ENCODE measurements at places on chromosomes 3 and 15. TPM values are rescaled to one million over a fixed set of nuclear protein-coding genes. Genes with fewer than 3 reads are reported as not detected.

DNA sequence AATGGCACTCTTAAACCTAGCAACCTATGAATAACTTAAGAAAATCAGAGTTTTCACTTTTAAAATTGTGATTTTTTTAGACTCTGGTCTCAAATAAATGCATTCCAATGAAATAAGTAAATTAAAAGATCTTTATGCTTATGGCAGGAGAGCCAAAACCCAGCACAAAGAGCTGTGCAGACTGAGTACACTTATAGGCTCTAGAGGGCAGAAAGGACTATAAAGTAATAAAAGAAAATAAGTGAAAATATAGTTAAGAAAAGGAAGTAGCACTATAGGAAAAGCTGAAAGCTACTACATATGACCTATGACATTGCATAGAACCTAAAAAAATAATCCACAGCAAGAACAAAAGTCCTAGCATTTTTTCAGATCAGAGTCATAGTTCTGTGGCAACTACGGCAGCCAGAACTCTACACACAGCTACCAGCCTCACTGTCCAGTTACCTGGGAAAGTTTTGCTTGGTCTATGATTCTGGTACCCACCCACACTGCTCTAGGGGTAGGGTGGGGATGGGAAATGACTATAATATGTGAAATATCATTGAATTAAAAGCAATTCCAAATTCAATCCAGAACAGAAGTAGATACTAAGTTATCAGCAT lies 30.5 kb downstream of the CLASP2 start:
- peak; percentile 53 for DNase-seq

GRCh38 chr3:146404436-146404835 lies 64.9 kb downstream of the PLSCR2 start:
- no peak for DNase-seq

SLC28A1 gene
- not detected for polyA plus RNA-seq

DNA sequence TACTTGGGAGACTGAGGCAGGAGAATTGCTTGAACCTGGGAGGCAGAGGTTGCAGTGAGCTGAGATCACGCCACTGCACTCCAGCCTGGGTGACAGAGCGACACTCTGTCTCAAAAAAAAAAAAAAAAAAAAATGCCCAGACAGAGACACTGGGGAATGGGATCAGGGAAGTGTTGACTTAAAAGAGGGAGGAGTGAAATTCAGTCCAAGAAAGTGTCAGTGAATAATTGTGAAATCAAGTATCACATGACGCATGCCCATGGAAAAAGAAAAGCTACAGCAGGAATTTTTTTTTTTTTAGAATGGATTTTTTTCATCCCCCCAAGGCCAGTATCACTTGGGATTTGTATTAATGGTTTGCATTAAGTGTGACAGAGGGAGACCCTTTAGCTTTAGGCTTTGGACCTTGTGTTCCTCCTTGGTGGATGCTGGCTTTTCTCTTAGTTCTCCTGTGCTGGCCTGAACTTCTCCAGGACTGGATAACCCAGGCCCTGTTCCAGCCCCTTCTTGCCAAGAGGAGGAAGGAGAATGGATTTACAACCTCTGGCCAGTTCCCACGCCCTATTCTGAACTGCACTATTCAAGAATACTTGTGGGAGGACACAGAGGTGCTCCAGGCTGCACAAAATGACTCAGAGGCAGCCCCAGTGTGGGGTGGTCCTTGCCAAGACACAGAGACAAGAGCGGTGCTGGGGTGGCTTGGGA lies 36.7 kb upstream of the ZNF774 start:
- DNase-seq, result peak; percentile 48

DNA sequence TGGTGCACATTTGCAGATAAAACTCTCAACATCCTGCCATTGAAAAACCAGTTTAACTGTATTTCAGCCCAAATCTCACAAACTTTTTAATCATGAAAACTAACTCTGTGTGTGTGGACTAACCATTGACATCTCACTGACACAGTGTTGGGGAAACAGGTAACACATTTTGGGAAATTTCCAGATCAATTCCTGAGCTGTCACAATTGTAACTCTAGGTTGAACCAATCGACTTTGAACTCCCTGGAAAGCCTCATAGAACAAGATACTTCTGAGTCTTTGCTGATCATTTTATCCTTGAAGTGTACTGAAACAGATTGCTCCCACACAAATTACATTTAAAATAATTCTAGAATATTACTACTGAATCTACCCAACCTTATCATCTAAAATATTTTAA lies 667.9 kb upstream of the NR2F2 start:
- DNase-seq, result no peak

LDHAL6B gene
- polyA plus RNA-seq, result not detected

GOLGB1 gene
- polyA plus RNA-seq, result 7.4 TPM

DNA sequence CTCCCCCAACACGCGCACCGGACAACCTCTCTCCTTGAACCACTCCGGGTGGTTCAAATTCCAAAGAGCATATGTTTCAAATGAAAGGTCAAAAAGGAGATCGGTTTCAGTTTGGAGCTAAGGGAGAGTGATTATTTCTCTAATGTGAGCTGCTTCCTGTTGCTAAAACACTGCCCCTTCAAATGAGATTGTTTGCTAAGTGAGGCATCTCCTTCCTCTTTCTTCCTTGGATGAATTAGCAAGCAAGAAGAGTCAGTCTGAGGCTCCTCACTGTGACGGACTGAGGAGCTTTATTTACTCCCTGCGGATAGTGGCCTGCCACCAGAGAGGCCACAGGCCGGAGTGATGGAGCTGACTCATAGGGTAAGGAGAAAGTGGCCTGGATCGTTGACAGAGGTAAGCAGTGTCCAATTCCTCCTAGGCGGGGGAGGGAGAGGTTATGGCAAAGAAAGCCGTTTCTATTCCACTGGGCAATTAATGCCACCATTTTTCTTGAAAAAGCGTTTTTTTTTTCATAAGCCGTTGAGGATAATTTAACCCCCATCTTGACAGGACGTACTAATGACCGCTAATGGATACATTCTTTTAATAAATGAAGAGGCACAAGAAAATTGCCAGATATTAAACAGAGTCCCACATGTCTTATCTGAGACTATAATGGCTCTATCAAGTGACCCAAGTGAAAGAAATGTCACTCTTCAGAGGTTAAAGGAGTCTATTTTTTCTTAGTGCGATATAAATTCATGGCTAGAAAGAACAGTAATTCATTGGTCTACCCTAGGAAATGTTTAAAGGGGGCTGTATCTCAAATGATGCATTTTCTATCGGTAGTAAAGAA lies 167.0 kb upstream of the ANKRD28 start:
- no peak for DNase-seq

DNA sequence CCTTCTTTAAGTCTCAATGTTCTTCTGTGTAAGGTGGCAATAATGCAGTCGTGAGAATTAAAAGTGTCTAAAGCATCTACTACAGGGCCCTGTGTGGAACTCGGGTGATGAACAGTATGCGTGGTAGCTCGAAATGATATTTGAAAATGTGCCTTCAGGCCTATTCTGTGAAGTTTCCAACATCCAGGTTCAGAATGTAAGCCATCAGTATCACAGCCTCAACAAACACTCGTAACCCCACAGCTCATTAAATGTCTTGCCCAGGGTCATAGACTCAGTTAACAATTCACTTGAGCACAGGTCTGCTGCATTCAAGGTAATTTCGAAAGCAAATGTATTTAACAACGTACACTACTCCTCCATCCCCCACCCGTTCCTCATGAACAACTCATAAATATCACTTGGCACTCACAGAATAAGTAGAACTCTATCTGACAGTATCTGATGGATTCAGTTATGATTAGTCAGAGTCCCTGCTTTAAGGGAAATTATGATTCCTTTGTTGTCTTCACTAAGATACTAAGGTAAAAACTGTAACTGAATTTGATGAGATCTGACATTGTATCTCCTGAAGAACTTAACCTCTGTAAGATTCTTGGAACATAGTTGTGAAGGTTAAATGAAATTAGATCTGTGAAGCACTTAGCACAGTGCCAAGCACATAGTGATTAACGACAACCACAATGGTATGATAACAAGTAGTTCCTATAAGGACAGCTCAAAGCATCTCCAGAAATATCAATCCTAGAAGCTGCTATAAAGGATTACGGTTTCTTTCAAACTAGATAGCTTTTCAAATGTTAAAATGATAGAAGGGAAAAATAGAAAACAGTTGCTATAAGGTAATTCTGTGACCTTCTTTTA lies 642.3 kb downstream of the TBL1XR1 start:
- DNase-seq, result no peak

- DNase-seq, result no peak
Observed at GRCh38 chr15:74278207-74278606, 42.1 kb downstream of the CCDC33 start.

CCR8 gene
- not detected for polyA plus RNA-seq

GRCh38 chr3:165835431-165835830 lies 1.8 kb downstream of the BCHE start:
- DNase-seq, result no peak
